ENCODE measurements at places on chromosomes 3 and 15.

- no peak for DNase-seq
Observed at GRCh38 chr15:95922431-95922830, 408.1 kb upstream of the NR2F2 start.

DNA sequence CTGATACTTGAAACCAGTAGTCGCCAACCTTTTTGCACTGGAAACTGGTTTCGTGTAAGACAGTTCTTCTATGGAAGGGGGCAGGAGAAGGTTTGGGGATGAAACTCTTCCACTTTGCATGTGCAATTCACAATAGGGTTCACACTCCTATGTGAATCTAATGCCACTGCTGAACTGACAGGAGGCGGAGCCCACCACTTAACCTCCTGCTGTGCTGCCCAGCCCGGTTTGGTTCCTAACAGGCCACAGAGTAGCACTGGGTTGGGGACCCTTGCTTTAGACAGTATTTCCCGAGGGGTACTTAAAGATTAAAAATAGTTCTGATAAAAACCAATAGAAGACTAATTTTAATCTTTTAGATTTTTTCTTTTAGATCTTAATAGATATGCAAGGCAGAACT lies 11.1 kb downstream of the TFG start:
- no peak for DNase-seq

- DNase-seq: no peak
Observed at GRCh38 chr3:151631946-151632345, 101.8 kb upstream of the AADACL2 start.

DNA sequence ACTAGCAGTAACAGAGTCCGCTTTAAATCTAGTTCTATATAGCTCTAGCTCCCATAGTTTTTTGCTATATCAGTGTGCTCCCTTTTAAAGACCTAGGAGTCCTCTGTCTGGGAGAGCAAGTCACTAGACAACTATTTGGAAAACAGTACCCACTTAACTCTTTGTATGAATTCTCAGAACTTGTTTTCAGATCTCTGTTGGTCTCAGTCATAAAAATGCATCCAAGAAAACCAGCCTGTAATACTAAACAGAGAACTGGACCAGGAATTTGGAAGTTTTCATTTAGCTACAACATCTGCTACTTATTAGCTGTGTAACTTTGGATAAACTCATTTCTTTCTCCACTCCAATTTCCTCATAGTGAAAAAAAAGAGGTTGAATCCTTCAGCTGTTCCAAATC lies 56.9 kb upstream of the C3orf49 start:
- DNase-seq: no peak

GRCh38 chr15:86892774-86893449 lies 813.2 kb downstream of the AGBL1 start:
- DNase-seq: no peak

DNA sequence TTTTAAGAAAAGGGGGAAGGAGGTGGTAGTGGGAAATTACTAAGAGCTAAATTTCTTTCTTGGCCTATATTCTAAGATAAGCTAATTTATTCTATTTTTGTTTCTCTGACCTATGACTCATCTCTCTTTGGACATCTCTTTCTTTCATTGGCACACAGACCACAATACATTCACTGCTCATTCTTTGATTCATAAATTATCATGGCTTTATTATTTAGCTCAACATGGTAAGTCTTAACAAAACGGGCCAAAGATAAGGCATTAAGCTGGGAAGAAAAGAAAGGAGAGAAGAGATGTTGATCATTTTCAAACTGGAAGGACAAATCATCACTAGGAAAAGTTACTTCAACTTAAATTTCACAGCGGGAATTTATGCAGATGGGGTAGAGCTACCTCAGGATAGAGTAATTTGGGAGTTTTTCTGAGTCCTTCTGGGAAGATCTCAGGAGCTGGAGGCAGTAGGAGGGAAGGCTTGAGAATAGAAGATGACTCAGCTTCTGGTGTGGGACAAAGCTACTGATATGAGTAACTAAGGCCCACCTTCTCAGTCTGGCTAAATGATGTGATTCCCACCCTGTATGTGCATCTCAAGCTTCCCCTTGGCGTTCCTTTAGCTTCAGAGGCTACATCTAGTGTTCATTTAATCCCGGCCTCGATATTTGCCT lies 7.5 kb upstream of the ALCAM start:
- no peak for DNase-seq

DNA sequence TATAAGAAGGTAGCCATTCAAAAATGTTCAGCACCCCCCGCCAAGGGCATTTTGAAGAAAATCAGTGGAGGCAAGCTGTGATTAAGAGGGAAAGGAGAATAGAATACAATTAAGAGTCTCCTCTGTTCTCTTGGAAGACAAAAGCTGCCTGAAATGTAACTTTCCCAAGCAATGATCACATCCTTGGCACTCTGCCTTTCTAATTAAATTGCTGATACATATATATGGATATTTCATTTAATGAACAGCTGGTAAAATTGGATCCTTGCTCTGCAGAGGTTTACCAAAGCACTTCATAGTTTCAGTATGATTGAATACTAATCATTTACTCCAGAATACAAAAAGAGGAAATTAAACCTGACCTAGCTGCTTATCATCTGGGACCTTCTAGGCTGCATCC lies 10.4 kb downstream of the COL6A6 start:
- no peak for DNase-seq

- no peak for DNase-seq
Observed at GRCh38 chr15:38195191-38195901, 57.3 kb upstream of the SPRED1 start.

GRCh38 chr3:25817107-25817506 lies 27.2 kb downstream of the OXSM start:
- DNase-seq: no peak

- DNase-seq: no peak
Observed at GRCh38 chr3:72973031-72973723, 23.4 kb upstream of the PPP4R2 start.

- DNase-seq: no peak
Observed at GRCh38 chr3:39705351-39705900, 104.0 kb upstream of the MYRIP start.

- no peak for DNase-seq
Observed at GRCh38 chr3:144553301-144553700, 581.7 kb downstream of the DIPK2A start.

DNA sequence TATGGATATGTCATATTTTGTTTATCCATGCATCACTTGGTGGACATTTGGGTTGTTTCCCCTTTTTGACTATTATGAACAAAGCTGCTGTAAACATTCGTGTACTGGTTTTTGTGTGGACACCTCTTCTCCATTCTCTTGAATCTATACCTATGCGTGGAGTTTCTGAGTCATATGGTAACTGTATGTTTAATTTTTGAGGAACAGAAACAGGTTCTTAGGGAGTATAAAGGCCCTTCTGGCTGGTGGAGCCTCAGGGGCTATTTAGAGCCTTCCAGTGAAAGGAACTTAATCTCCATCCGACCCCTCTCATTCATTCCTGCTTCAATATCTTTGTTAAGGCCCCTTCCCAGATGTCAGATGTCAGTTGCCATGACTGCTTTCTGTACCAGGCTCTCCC lies 14.1 kb upstream of the CTXND1 start:
- no peak for DNase-seq

DNA sequence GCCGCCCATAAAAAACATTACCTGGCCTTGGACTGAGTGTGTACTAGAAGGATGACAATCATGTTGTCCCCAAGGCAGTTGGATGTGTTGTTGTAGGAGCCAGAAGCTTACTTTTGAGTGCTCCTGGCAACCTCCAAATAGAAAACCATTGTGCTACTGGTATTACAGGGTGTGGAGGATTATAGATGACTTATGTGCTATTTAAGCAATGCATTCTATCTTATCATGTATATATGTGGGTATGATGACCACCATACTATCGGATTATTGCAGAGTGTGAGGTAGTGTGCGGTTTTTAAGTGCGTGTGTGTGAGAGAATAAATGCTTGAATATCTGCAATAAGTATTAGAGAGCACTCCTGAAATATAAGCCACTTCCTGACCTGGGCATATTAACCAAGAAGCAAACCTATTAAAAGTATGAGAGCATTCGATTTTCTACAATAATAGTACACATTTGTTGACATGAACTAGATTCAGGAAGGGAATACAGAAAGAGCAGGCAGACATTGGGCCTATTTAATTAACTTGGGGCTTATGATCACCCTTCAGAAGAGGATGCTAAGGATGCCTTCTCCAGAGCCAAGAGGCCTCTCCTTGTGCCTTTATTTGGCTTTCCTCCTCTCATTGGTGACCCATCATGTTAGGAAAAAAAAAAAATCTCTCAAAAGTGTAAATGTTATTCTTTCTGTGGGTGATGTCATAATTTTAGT lies 11.7 kb upstream of the MBNL1 start:
- no peak for DNase-seq

DNA sequence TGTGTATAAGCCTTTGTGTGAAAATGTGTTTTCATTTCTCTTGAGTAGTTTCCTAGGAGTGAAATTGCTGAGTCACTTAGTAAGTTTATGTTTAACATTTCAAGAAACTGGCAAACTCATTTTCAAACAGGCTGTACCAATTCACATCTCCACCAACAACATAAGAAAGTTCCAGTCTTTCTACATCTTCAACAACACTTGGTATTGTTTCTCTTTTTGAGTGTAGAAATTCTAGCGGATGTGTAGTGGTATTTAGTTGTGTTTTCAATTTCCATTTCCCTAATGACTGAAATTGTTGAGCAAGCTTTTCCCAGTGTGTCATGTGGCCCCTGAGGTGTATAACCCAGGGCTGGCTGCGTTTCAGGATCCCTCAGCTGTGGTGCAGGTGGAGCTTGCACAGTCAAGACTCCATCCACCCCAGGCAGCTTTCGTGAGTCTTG lies 258.5 kb downstream of the PDCD6IP start:
- no peak for DNase-seq

GRCh38 chr3:68706096-68706495 lies 226.3 kb downstream of the TAFA4 start:
- no peak for DNase-seq

GRCh38 chr3:175646865-175647264 lies 787.7 kb downstream of the NAALADL2 start:
- DNase-seq: no peak

DNA sequence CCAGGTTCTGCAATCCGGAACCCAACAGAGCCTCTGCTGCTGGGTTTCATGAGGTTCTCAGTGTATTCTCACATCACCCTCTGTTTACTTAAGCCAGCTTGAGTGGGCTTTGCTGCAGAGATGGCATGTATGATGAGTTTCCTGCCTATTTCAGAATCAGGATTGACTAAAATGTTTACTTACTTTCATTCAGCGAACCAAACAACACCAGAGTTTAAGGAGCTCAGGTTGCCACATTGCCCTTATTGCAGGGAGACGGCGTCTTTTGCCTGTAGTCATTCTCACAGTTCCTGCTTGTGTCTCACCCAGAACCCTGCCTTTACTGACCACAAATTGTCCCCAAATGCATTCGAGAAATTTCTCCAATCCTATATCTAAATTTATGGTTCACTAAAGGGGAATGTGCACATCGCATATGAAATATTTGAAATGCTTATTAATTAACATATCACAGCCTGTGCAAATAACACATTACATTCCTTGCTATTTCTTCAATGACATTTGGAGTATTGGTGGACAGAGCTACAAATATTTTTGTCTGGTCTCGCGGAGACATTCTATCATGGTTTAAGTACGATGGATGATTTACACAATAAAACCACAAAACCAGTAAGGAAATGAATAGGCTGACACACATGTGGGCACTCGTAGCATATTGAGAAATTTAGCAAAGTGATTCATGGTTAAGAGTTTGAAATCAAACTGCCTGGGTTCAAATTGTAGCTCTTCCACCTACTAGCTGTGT lies 377.2 kb upstream of the CFAP20DC start:
- DNase-seq: no peak

GRCh38 chr3:130480736-130481135 lies 36.2 kb upstream of the COL6A6 start:
- DNase-seq: no peak

DNA sequence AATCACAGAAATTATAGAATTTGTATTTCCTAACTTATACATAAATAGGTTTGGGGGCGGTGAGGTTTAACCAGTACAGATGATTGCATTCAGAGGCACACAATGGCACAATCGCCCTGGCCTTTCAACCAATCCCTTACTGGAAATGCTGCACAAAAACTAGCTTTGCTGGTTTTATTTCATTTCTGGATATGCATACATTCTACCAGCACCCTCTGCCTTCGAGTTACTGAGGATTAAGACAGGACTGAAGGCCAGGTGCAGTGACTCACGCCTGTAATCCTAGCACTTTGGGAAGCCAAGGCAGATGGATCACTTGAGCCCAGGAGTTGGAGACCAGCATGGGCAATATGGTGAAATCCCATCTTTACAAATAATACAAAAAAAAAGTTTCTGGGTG lies 336.1 kb downstream of the ARRDC4 start:
- no peak for DNase-seq

DNA sequence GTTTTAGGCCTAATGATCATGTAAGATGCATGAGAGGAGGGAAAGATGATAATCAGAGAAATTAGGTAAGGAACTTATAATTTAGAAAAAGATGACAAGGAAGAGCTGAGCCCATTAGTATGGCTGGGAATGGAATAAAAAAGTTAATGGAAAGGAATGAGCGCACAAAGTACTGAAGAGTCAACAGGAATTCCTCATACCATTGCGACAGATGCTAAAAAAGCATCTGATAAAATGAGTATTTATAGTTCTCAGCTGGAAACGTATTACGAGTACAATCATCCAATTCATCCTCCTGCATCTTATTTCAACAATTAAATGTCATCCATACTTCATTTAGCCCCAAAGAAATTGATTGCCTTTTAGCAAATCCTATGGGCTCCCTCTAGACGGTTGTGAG lies 58.9 kb downstream of the TMCC1 start:
- no peak for DNase-seq

DNA sequence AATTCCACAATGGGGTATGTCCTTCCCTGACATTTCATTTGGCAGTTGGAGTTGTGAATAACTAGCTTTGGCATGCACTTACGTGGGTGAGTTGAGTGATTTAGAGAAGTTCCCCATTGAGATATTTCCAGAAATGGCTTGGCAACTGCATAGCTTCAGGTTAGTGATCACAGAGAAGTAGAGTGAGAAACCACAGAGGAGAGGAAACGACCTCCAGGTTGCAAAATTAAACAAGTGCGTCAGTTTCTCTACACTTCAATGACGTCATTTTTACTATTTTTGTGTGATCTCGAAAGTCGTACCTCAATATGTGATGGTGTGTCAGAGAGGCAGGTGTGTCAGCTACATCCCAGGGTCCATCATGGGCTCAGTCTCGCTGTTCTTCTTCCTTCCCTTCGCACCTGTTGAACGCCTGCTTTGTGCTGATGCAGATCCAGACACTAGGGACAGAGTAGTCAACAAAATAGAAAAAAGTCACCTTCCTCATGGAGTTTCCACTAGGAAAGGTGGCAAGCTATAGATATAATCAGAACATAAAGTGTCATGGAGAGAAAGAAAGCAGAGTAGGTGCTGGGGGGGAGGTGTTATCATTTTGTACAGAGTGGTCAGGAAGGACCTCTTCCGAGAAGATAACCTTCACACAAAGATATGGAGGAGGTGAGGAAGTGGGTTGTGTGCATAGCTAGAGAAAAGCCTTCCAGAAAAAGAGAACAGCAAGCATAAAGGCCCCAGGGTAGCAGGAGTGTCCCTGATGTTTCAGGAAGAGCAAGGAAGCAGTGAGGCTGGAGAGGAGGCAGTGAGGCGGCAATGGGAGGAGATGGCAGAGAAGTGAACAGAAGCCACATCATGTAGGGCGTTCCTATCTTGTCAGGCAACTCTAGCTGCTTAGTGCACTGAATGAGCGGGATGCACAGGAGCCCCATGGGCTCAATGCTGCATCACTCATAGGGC lies 75.6 kb downstream of the MCTP2 start:
- DNase-seq: no peak

GRCh38 chr15:56243163-56244037 lies at the start of gene RFX7:
TSS of gene RFX7 (minus strand) at chr15:56243879. CDS start at chr15:56243285, 594 bp downstream.
- DNase-seq: peak; percentile 94
